ENCODE measurements at places on chromosomes 2 and 18. TPM values are rescaled to one million over a fixed set of nuclear protein-coding genes. Genes with fewer than 3 reads are reported as not detected.

SCTR gene
- not detected for total RNA-seq

ZCCHC2 gene
- total RNA-seq, result 9.6 TPM

ANKRD62 gene
- total RNA-seq, result not detected

GCG gene
- total RNA-seq, result not detected

NOTO gene
- total RNA-seq, result not detected

ABHD1 gene
- total RNA-seq, result not detected

MAP4K3 gene
- 95.9 TPM for total RNA-seq

CD302 gene
- total RNA-seq, result 4.2 TPM

TTR gene
- total RNA-seq, result not detected

HOXD9 gene
- total RNA-seq, result 1.7 TPM

SLC9A2 gene
- total RNA-seq, result not detected

EFHD1 gene
- 0.14 TPM for total RNA-seq

MATN3 gene
- 2.3 TPM for total RNA-seq

PSTPIP2 gene
- total RNA-seq, result 4.4 TPM

CCDC148 gene
- 0.86 TPM for total RNA-seq

HAAO gene
- total RNA-seq, result 0.14 TPM

COL3A1 gene
- 7,536 TPM for total RNA-seq

PAX3 gene
- total RNA-seq, result not detected

PKP4 gene
- total RNA-seq, result 20.6 TPM

NT5C1B gene
- not detected for total RNA-seq
